ENCODE measurements at places on chromosomes 3 and 15. TPM values are rescaled to one million over a fixed set of nuclear protein-coding genes. Genes with fewer than 3 reads are reported as not detected.

Gene RBP2
- not detected for total RNA-seq

Gene TMEM212
- total RNA-seq: not detected

DNA sequence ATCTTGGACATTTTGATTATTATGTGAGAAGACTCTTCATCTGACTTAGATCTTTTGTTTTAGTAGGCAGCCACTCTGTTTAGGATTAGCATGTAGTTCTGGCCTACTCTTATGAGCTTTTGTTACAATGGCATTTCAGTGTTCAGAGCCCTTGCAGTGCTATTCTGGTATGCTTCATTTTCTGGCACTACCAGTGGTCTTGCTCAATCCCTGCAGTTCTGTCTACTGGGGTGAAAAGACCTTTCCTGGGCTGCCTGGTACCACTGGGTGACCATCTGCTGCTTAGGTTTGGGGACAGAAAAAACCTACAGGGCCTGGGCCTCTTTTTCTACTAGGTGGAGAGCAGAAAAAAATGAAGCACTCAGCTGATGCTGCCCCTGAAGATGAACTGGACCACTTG is 42.5 kb downstream of the IL16 start:
- DNase-seq: no peak

DNA sequence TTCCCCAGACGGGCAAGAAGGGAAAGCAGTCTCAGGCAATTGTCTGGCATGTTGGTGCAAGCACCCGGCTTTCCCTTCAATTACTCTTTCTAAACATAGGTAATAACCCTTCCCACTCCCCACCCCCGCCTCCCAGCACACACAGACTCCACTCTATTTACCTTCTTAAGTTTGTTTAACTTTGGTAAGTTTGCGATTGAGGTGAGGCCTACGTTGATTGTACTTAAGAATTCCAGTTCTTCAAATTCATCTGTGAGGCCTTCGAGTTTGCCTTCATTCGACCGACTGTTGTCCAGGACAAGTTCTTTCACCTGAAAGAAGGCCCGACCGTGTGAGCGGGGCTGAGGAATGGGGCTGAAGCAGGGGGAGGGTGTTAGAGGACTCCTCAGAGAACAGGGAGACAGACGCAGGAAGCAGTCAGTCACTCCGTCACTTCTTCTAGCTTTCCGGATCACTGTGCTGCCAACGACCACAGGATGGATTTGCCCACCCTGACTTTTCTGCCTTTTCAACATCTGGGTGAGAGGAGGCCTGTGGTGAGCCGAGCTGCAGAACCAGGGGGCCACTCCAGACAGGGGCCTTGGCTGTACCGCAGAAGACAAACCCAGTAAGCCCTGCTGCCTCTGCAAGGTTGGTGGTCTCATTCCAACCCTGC is 33.0 kb downstream of the ANP32A start:
- DNase-seq: no peak

DNA sequence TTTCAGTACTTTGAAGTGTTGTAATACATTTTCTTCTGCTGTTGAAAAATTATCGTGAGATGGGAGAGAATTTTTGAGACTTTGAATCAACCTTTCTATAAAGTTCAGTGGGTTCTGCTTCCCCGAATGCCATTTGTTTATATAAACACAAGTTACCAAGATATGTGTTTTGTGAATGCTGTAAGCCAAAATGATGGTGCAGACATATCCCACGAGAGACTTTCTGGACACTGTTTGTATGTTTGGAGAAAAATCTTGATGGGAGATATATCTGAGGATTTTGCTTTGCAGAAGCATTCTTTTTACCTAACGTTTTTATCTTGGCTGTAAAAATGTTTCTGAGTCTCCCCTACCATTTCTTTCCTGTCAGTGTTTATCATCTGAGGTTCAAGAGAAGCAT is 526.6 kb upstream of the ZNF717 start:
- DNase-seq: no peak

DNA sequence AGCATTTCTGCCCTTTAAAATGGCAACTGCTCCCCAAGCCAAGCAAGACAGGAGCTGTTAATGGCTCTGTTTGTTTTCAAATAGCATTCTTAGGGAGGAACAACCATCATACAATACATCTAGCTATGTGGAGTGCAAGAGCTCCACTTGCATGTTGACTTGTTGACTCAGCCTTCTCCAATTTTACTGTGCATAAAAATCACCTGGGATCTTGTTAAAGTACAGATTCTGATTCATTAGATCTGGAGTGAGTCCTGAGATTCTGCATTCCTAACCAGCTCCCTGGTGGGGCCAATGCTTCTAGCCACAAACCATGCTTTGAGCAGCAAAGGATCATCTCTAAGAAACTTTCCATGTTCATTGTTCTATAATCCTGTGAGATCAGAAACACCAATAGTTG is 171.4 kb downstream of the THRB start:
- no peak for DNase-seq

DNA sequence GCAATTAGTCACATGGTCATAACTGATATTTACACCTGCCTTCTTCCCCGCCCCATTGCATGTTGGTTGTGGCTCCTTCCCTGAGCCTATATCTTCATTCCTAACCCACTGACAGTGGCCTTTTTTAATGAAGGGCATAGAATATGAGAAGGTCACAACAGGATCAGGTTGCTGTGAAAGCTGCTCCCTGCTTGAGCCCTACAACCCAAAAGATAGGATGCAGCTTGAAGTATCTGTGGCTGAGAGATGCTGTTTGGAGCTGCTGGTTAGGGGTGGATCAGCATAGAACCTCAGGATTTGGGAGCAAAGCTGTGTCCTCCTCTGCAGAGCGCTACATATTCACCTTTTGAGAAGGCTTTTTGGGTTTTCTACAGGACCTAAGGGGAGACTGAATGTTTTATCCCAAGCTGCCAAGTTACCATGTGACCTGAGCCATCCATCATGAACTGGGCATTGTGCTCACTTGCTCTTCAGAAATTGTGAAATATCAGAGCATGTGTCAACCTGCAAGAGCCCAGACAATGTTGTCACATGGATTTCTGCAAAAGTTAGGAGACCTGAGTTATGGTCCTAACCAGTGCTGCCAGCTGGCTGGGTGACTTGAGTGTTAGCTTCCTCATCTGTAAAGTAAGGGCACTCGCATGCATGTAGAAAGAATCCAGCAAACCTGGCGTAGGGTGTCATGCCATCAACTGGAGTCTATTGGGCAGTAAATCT is 49.8 kb upstream of the ARL8B start:
- DNase-seq: no peak
